ENCODE measurements at places on chromosomes 4 and X. TPM values are rescaled to one million over a fixed set of nuclear protein-coding genes. Genes with fewer than 3 reads are reported as not detected.

DNA sequence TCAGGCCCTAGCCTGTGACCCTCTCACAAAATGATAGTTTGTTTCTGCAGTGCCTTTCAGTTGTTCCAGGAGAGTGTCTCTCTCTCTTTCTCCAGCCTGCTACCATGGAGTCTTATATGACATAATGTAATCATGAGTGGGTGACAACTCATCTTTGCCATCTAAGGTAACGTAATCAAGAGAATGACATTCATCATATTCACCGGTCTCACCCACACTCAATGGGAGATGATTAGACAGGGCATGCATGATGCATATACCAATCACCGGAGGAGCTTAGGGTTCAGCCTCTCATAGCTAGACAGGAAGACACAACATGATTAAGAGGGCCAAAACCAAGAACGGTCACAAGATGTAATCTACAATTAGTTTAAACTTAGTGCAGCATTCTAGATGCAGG lies 97.1 kb upstream of the FAM9B start:
- peak; percentile 59 for DNase-seq

DNA sequence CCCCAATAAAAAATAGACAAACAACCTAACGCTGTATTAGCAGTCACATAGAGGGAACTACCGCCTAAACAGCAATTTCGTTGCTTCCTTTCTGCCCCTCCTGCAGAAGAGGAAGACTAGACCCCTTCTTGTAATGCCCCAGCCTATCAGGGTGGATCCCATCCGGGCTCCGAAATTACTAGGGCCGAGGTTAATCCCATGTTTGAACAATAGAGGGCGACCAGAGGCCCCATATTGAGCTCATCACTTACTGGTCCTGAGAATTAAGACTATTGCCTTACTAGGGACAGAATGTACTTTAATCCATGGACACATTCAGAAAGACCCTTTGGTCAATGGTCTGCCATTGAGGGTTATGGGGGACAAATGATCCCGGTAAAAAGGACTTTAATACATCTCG lies 11.8 kb upstream of the ZNF630 start:
- peak; percentile 61 for DNase-seq

DNA sequence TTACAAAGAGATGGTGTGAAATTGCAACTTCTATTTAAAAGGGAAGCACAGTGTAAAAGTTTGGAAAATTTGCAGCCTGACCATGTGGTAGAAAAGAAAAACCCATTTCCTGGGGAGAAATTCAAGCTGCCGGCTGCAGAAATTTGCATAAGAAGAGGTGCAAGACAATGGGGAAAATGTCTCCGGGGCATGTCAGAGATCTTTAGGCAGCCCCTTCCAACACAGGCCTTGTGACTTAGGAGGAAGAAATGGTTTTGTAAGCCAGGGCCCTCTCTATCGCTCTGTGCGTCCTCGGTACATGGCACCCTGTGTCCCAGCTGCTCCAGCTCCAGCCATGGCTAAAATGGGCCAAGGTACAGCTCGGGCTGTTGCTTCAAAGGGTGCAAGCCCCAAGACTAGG lies 40.4 kb downstream of the CCDC158 start:
- no peak for DNase-seq

The AASDH gene
- total RNA-seq = 8.6 TPM

DNA sequence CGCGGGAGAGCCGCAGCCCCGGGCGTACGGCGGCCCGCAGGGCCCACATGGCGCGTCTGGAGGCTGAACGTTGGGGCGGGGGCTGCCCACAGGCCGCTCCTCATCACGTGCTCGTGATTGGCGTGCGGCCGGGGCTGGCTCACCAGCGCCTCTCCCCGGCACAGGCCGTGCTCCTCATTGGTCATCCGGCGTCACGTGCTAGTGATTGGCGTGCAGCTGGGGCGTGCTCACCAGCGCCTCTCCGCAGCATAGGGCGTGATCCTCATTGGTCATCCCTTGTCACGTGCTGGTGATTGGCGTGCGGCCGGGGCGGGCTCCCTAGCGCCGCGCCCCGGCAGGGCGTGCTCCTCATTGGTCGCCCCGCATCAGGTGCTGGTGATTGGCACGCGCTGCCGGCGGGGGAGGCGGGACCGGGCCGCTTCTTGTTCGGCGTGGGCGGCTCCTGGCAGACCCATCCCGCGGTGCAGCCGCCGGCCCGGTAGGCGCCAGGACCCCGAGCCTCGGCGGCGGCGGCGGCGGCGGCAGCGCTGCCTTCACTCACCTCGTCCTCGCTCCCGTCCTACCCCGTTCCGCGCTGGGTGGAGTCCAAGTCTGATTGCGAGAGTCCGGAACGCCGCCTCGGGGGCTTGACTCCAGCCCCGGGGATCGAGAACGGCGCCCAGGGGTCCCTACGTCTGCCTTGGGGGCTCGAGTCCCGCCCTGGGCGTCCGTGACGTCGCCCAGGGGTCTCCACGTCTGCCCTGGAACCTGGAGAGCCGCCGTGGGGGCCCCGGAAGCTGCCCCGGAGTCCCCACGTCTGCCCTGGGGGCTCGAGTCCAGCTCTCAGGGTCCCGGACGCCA lies at the start of gene GTPBP6:
GTPBP6 (minus strand) TSS at position 58 of the 840 bp plus-strand sequence; CDS start at position 49, 9 bp downstream.
- DNase-seq = peak; percentile 99

GRCh38 chr4:26458157-26458561 lies 32.1 kb downstream of the CCKAR start:
- no peak for DNase-seq

DNA sequence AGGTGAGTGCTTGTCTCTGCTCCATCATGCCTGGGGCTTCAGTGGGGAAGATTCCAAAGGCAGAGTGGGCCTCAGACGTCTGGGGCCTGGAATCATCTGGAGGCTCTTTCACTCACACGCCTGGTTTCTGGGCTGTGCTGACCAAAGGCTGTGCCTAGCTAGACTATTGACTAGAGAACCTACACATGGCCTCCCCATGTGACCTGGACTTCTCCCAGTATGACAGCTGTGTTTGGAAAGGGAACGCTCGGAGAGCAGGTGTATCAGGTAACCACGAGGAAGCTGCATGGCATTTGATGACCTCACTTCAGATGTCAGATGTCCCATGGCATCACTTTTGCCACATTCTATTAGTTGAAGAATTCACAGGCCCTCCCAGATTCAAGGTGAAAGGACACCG lies 51.0 kb downstream of the ADGRL3 start:
- DNase-seq = no peak

The CT45A3 gene
- total RNA-seq = not detected

The ELOVL6 gene
- 8.0 TPM for total RNA-seq

- DNase-seq = no peak
Observed at GRCh38 chrX:9668537-9668936, 97.1 kb downstream of the GPR143 start.

The SSX2B gene
- not detected for total RNA-seq

The AVPR2 gene
- total RNA-seq = not detected
